ENCODE measurements at places on chromosomes 16 and 17.

DNA sequence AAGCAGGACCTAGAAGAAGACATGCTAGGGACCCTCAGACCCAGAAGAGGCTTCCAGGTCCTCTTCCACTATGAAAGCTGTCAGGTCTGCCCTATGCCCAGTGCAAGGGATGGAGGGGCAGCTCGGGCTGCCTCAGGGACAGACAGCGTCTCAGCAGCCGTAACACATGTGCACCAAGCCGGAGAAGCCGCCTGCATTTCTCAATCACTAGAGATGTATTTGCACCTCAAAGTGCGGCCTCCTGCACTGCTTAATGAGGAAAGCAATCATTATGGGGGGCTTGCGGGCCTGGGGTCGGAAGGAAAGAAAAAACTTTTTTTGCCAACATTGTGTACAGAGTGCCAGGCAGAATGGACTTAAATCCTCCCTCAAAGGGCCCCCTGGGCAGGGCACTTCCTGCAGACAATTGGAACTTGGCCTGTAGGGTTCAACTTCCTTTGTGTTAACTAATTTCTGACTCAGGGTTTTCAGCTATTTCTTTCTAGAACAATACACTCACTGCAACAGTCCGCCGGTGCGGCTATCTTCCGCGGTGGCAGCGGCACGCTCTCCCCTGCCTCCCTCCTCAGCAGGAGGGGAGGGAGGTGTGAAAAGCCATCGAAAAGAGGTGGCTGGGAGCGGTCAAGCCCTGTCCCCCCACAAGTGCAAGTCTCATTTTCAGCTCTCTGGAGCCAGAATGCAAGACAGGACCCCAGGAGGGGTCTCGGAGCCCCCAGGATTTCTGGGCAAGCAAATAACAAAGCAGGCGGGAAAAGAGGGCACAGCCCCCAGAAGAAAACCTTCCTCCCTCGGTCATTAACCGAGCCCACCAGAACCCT lies 101.2 kb downstream of the ZNF423 start:
- DNase-seq, result no peak
- no peak overlapping the region for H3K27ac ChIP-seq
- H3K27me3 ChIP-seq, result peaks cover 27% of the 10 kb centered on the region
- H3K36me3 ChIP-seq, result no peaks in the 10 kb centered on the region
- no peak overlapping the region for H3K4me3 ChIP-seq

GRCh38 chr17:73719588-73720071 lies 75.4 kb upstream of the SDK2 start:
- no peaks in the 10 kb centered on the region for H3K36me3 ChIP-seq
- H3K4me1 ChIP-seq, result peaks cover 9% of the 10 kb centered on the region
- no peak overlapping the region for H3K27ac ChIP-seq
- no peak overlapping the region for H3K4me3 ChIP-seq
- DNase-seq, result no peak

- H3K36me3 ChIP-seq, result peaks cover 18% of the 10 kb centered on the region
- peaks cover 6% of the 10 kb centered on the region for H3K4me1 ChIP-seq
- no peak for DNase-seq
- H3K27me3 ChIP-seq, result peaks cover 15% of the 10 kb centered on the region
- peak overlapping the region; percentile 96 for H3K4me3 ChIP-seq
- no peak overlapping the region for H3K27ac ChIP-seq
Measured at GRCh38 chr17:5499476-5500231, 13.3 kb downstream of the MIS12 start.

GRCh38 chr17:65848751-65849150 lies 287.3 kb upstream of the AXIN2 start:
- H3K4me3 ChIP-seq, result no peak overlapping the region
- H3K36me3 ChIP-seq, result no peaks in the 10 kb centered on the region
- no peak for DNase-seq
- H3K4me1 ChIP-seq, result no peaks in the 10 kb centered on the region
- no peak overlapping the region for H3K27ac ChIP-seq

DNA sequence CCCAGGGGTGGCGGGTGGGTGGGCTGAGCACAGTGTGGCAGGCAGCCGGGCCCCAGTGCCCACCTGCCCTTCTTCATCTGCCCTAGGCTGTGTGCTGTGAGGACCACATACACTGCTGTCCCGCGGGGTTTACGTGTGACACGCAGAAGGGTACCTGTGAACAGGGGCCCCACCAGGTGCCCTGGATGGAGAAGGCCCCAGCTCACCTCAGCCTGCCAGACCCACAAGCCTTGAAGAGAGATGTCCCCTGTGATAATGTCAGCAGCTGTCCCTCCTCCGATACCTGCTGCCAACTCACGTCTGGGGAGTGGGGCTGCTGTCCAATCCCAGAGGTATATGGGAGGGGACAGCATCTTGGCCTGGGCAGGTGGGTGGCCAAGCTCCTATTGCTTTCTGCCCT lies 6.4 kb downstream of the GRN start:
- peaks cover 8% of the 10 kb centered on the region for H3K27me3 ChIP-seq
- H3K4me3 ChIP-seq, result no peak overlapping the region

GRCh38 chr16:1428511-1428910 lies 2.4 kb upstream of the PERCC1 start:
- DNase-seq, result peak; percentile 55
- no peak overlapping the region for H3K27ac ChIP-seq
- H3K4me1 ChIP-seq, result no peaks in the 10 kb centered on the region
- no peaks in the 10 kb centered on the region for H3K27me3 ChIP-seq

DNA sequence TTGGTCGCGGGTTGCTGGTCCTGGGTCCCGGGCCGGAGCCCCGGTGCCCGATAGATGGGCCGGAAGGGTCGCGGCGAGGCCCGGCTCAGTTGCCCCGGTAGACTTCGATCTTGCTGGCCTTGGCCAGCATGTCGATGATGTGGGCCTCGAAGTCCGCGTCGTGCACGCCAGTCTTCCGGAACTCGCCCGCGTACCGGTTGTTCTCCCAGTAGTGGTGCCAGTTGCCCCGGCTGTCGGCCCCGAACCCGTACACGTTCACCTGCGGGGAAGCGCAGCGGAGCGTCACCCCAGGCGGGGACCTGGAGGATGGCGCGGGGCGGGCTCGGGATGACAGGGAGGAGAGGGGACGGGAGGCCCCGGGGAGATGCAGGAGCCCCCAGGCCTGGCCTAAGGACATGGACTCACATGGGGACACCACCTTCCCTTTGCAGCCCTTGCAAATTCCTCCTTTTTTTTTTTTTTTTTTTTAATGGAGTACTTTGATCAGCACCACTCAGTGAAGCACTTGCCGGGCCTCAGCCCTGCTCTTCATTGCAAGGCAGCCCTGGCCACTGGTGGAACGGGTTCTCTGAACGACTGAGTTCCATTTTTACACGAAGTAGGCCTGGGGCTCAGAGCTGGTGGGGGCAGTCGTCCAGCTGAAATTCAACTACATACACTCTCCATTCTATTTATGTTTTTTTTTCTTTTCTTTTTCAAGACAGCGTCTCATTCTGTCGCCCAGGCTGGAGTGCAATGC lies 35.1 kb downstream of the DDX19A start:
- peak overlapping the region; percentile 99 for H3K27ac ChIP-seq
- H3K36me3 ChIP-seq, result peaks cover 22% of the 10 kb centered on the region
- DNase-seq, result no peak
- peaks cover 2% of the 10 kb centered on the region for H3K4me1 ChIP-seq
- H3K27me3 ChIP-seq, result no peaks in the 10 kb centered on the region

- H3K4me3 ChIP-seq, result peak overlapping the region; percentile 87
- DNase-seq, result peak; percentile 8
- H3K4me1 ChIP-seq, result peaks cover 11% of the 10 kb centered on the region
- peaks cover 3% of the 10 kb centered on the region for H3K27me3 ChIP-seq
Measured at GRCh38 chr16:85686912-85687591, 1.7 kb downstream of the GINS2 start.

DNA sequence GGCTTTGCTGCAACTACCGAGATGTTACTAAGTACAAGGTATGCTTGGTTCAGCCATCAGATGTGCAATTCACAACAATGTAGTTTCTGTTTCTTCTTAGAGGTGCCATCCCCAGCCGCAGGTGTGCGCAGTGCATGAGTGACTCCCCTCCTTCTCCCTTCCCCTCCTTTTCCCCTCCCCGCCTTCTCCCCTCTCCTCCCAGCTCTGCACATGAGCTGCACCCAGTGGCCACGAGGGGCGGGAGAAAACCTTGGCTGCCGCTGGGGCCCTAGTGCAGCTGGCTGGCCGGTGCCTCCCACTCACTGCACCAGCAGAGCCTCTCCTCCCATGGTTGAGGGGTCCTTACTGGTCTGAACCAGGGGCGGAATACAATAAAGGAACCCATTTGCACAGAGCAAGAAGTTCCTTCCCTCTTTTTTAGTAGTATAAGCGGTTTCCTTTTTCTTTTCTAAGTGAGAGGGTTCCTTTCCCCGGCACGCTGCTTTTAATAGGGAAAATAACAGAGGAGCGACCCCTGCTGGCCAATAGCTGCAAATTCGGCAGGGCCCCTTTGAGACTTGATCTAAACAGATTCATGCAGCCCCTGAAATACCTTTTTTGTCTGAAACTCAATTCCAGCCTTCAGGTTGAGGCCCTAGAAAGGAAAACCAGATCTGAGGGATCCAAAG lies 7.8 kb upstream of the CCL15 start:
- H3K4me1 ChIP-seq, result peaks cover 3% of the 10 kb centered on the region
- H3K27ac ChIP-seq, result no peak overlapping the region
- no peak for DNase-seq
- H3K36me3 ChIP-seq, result no peaks in the 10 kb centered on the region
